Stimulated activated CD8-positive, alpha-beta memory T cell treated with anti-CD3 and anti-CD28 coated beads, Interleukin-4, amount 100 ng/mL, for 1 hour (primary cell): ENCODE measurements at places on chromosomes 16 and 17.

DNA sequence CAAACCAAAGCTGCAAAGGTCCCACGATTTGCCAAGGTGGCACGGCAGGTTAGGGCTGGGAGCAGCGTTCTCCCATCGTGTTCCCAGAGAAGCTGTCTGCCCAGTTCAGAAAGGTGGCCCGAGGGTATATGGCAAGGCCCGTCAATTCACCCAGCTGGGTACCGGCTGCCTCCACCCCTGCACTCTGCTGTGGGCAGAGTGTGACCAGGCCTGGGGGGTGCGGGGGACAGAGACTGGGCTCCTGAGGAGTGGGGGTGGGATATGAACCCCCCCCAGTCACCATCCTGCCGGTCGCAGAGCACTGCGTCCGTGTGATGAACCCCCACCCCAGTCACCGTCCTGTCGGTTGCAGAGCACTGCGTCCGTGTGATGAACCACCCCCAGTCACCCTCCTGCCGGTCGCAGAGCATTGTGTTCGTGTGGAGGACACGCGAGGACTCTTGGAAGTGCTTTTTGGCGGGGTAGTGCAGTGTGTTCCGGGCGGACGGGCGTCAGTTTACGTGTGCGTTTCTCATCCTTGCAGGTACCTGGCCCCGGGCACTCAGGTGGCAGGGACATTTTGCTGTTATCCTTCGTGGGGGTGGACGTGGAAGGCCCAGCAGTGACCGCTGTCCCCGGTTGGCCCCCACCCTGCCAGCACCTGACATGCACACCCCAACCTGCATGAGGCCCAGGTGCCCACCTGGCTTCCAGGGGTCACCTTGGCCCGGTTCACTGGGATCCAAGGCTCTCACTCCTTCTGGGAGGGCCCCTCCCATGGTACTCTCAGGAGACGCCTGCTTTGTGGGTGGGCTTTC is 2.7 kb upstream of the FASN start:
- DNase-seq = no peak

DNA sequence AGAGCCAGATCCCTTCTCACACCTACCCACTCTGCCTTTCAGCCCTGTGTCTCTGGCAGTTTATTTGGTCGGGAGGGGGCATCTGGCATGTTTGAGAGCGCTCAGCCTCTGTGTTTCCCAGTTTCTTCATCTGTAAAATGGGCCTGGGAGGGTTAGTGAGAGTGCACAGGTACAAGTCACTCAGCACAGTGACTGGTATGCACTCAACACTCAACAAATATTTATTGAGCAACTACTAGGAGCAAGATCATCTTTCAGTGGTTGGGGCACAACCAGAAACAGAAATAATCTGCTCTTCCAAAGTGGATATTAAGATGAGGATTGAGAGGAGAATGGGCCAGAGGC is 13.7 kb upstream of the SRCIN1 start:
- DNase-seq = no peak

- no peak for DNase-seq
These were observed 38.4 kb downstream of the BPTF start for GRCh38 chr17:67863624-67864247.

DNA sequence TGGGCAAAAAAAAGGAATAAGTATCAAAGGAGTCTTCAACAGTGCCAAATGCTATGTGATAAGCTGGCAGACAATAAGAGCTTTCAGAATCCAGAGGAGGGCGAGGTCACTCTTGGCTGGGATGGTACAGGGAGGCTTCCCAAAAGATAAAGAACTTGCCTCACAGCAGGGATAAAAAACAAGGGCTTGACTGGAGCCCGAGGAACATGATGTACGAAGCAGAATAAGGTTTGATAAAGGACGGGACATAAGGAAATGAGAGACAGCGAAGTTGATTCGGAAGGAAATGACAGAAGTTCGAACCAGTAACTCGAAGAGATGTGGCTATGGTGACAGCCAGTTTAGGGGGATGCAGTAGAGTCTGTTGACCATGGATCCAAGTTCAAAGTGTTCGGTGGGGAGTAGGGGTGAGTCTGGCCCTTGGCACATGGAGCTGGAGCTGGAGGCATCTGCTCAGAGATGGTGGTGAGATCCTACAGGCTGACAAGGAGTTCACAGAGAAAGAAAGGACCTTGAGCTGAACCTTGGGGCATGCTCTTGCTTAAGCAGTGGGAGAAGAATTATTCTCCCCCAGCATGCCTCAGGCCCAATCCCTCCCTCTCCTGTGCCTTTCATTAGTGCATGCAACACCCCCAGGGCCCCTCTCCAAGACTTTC is 137.6 kb upstream of the RCVRN start:
- DNase-seq = no peak

GRCh38 chr17:79180358-79181005 is 105.9 kb downstream of the ENGASE start:
- DNase-seq = no peak
